NCI-H446 (cell line): ENCODE measurements at places on chromosomes 3 and 15.

- DNase-seq, result no peak
Measured at GRCh38 chr15:74891469-74891868, 1.6 kb downstream of the MPI start.

GRCh38 chr3:107950417-107950816 lies 140.4 kb downstream of the CD47 start:
- no peak for DNase-seq

DNA sequence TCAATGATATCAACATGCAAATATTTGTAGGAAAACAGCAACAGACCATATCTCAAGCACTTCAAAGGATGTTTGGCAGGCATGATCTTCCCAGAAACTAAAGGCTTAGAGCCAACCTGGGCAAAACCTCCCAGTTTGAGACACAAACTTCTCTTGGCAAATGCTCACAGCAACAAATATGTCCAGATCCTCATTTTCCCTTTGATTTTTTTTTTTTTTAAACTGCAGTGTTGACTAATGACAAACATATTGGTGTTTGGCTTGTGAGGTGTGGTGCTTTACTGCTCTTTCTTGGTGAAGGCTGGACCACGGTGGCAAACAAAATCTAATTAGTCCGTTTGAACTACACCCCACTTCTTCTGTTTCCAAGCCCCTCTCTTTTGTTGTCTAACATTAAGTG lies 87.2 kb downstream of the EBLN2 start:
- DNase-seq, result peak; percentile 53

DNA sequence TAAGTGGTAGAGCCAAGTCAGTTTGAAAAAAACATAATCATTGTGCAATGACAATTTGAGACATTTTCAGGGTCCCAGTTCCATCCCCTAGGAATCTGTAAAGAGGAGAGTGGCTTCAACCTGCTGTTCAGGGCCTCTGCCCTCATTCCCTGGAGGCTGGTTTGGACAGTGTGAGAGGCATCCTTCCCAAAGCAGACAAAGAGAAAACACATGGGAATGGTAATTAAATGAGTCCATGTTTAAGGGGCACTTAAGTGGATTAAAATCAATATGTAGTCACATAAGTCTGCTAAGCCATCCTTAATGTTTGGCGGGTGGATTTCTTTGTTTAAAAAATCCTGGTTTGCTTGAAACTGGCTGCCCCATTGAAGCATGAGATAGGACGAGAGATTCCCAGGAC lies 146.3 kb upstream of the CTDSPL start:
- no peak for DNase-seq

GRCh38 chr15:95698230-95698629 lies 632.3 kb upstream of the NR2F2 start:
- no peak for DNase-seq

DNA sequence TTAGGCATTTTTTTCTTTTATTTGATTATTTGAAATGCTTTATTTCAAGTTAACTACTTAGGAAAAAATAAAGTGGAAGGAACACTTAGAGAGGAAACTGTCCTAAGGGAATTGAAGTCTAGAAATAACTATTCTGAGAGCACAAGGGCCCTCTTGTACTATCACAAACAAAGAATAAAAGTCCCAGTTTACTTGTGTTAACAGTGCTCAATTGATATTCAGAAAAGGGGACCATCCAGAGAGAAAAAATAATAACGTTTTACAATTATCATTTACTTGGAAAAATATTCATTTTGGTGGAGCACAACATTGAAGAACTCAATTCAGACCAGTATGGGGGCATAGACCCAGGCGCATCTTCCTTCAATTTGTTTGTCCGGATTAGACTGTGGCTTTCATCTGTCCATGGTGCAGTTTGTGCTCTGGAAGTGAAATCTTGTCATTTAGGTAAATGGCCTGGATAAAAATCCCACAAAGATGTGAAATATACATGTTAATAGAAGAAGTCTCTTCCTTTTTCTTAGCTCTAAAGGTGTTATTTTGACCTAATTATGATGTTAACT lies 54.5 kb upstream of the SAMMSON start:
- DNase-seq, result no peak

- DNase-seq, result no peak
Measured at GRCh38 chr3:70716832-70717231, 404.4 kb upstream of the MDFIC2 start.

GRCh38 chr3:143573610-143574303 lies 274.5 kb downstream of the SLC9A9 start:
- DNase-seq, result no peak

DNA sequence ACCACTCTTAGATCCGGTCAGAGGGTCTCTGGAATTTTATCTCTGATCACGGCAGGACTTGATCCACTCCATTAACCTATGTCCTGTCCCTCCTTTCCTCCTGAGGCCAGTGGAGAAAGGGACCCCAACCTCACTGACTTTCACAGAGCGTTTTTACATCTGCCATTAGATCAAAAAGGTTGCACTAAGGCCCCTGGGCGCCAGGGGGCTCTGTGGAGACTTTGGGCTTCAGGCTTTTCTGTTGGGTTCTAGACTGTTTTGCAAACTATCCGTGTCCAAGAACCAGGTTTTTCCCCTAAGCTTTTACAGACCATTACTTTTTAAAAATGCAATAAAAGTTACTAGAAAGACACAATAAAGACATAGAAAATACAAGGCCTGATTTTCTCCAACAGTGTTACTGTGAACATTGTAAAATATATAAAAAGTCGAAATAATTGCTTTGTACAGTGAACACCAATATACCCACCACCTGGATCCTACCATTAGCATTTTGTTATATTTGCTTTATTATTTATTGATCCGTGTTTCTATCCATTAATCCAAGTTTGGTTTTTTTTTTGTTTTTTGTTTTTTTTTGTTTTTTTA lies 159.7 kb downstream of the POLR2M start:
- DNase-seq, result peak; percentile 58

DNA sequence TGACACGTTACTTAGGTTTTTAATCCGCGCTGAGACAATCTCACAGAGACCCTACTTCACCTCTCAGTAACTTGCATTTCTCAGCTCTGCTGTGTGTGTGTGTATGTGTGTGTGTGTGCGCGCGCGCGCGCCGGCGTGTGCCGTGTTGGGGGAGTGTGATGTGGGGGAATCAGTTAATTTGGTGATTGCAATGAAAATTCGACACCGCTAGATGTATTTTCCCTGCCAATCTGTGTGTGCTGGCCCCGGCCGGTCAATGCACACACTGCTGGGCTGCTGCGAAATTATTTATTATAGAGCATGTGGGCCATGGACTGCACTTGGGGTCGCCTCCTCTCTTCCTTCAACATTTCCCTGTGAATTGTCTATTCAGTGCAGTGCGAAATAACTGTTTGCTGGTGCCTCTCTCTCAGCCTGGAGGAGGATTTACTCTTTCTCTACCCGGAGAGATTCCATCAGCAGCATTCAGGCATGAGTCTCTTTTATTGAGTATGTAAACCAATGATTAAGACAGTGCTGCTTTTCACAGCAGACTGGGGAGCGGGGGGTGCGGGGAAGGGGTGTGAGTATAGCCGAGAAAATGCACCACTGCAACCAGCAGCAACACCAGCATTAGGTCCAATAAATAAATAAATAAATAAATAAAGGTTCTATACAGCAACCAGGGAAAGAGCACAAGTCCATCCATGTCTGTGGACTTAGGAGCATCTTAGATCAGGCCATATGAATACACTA lies 2.9 kb downstream of the CADM2 start:
- no peak for DNase-seq

GRCh38 chr3:95905182-95905581 lies 909.2 kb upstream of the EPHA6 start:
- no peak for DNase-seq

DNA sequence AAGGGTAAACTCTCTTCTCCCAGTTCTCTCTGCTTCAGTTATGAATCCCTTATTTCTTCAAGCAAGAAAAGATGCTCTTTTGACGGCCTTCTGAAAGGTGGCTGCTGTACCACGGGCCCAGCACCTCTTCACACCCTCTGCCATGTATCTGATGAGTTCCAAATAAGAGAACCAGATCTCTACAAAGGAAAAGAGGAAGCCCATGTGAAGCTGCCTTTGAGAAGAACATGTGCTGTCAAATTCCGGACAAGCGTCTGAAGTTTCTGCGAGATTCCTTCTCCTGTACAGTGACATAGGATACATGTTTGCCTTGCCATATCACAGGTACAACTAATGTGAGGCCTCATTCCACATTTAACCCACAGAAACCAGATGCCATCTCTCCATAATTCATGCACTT lies 59.2 kb downstream of the SH3BP5 start:
- no peak for DNase-seq

DNA sequence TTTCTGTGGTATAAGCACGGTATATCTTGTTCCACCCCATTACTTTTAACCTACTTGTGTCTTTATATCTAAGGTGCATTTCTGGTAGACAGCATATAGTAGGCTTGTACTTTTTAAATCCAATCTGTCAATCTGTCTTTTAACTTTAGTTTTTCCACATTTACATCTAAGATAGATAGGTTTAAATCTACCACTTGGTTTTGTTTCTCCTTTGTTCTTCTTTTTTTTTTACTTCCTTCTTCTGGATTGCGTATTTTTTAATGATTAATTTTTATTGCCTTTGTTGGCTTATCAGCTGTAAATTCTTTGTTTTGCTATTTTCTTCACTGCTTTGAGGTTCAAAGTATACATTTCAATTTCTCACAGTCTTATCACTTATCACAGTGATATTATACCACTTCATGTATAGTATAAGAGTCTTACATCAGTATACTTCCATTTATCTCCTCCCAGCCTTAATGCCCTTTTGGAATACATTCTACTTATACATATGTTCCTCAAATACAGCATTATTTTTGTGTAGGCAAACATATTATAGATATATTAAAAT lies 31.0 kb downstream of the IQCB1 start:
- no peak for DNase-seq

GRCh38 chr15:74276560-74276959 lies 40.4 kb downstream of the CCDC33 start:
- DNase-seq, result no peak

- no peak for DNase-seq
Measured at GRCh38 chr3:58622892-58623291, 43.7 kb downstream of the FAM3D start.

- no peak for DNase-seq
Measured at GRCh38 chr3:51539291-51539941, 897 bp downstream of the RAD54L2 start.

DNA sequence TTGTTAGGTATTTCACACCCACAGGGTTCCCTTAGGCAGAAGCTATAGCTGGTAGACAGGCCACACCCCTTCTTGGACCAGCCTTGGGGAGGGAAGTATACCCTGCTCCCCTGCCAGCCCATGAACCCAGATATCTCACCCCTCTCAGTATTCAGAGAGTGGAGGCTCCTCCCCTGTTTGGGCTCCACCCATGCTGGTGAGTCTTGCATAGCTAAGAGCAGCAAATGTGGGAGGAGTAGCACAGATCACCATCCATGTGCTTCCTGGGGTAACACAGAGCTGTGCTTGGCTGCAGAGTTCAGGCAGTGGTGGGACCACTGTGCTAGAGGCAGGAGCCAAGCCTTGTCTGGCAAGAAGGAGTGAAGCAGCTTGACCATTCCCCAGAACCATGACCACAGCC lies 427.2 kb downstream of the ZIC1 start:
- no peak for DNase-seq

DNA sequence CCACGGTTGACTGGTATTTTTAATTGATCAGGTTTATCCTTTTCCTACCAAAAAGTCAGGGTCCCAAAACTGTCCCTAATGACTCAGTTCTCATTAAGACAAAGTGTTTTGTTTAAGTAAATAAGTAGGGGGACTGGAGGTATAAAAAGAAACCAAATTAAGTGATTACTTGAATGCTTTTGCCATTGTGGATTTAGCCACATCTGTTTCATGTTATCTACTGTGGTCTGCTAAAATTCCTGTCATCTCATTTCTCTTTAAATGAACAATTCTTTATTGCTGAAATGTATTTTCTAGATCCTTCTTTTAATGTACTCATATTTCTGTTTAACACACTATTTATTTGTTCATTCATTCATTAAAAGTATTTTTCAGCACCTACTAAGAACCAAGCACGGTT lies 625.9 kb upstream of the ADAMTS9 start:
- no peak for DNase-seq

DNA sequence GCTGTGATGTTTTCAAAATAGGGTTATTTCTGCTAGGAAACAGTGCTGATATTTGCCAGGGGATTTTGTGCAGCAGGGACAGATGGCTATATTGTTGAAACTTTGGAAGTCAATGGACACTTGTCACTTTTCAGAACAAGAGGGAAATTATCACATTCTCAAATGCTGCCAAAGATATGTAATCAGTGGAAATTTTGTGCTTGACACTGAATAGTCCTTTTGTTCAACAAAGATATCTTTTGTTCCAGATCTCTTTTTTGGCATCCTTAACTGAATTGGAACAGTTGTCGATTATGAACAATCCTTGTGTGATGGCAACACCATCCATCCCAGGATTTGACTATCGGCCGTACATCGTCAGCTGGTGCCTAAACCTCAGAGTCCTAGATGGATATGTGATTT lies 7.8 kb downstream of the CEP97 start:
- DNase-seq, result no peak

GRCh38 chr3:143608966-143609365 lies 239.3 kb downstream of the SLC9A9 start:
- no peak for DNase-seq

GRCh38 chr3:54355800-54356199 lies 233.4 kb downstream of the CACNA2D3 start:
- DNase-seq, result no peak

- peak; percentile 51 for DNase-seq
Measured at GRCh38 chr15:90860942-90861675, 7.3 kb upstream of the FURIN start.

DNA sequence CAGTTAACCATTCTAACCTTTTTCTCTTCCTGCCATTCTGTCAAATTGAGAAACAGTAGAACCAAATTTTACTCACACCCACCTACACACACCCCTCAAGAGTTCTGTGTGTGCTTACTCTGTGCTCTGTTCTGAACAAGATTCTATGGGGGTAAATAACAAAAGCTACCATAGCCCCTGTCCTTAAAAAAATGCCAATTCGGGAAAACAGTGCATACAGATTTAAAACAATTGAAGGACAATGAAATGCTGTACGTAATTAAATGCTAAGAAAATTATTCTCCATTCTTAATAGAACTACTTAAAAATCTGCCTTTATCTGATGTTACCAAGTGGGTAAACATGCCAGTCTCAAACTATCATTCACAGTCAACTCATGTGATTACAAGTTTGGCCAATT lies 1107.5 kb downstream of the TUSC7 start:
- no peak for DNase-seq

GRCh38 chr3:45890405-45890804 lies 4.1 kb downstream of the CCR9 start:
- no peak for DNase-seq

DNA sequence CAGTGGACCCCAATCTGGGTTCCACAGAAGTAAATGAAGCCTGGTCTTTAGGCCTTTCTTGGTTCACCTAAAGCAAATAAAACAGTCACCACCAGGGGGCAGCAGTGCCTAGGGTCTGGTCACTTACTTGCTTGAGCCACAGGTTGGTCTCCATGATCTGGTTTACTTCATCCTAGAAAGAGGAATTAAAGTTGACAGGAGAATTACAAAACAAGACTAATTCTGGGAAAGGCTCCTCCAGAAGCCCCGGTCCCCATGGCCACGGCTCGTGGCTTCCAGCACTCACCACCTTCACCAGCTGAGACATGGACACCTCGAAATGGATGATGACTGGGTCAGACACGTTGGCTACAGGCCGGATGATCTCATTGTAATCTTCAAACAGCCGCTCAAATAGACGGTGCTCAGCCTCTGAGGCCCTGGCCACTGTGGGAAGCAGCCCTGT lies 2.3 kb downstream of the CHRNA3 start:
- peak; percentile 83 for DNase-seq
